ENCODE measurements at places on chromosomes 5 and 9.

DNA sequence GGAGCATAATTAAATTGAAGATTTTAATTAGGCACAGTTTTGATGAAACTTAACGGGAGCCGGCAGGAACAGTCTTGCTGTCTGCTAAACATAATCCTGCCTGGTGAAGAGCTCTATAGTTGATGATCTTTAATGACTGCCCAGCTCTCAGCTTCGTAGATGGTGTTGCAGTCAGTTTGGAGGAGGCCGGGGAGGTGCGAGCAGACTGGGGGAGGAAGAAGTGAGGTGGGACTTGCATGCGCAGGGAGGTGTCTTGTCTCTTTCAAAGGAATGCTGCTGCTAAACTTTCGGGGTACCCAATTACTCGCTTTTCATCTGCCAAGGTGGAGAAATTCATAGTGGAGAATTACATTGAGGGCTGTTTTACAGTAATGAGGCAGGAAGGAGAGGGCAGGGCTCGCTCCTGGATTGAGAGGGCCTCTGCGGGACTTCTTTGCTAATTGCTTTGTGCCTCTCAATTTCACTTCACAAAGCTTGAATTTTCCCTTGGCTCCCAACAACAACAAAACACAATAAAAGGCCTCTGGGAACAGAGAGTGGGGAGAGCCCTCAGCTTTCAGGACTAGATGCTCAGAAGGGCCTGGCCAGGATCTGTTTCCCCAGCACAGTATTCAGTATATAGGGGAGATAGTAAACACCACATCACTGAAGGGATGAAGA, 257.9 kb upstream of the ADRA1B start:
- DNase-seq, result no peak

DNA sequence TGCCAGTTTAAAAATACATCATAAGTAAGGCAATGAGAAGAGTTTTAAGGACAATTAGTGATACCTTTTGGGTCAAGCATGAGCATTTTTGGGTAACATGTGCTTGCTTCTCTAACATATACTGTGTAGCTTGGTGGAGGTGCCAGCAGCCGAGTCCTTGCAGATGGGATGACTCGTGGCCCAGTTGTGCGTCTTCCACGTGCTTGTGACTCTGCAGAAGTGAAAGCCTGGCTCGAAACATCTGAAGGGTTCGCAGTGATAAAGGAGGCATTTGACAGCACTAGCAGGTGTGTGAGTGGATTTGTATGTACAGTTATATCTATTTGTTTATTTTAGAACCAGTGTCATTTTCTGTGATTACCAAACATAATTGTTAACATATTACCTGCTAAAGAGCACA, 18.2 kb downstream of the HMGCR start:
- DNase-seq, result no peak

DNA sequence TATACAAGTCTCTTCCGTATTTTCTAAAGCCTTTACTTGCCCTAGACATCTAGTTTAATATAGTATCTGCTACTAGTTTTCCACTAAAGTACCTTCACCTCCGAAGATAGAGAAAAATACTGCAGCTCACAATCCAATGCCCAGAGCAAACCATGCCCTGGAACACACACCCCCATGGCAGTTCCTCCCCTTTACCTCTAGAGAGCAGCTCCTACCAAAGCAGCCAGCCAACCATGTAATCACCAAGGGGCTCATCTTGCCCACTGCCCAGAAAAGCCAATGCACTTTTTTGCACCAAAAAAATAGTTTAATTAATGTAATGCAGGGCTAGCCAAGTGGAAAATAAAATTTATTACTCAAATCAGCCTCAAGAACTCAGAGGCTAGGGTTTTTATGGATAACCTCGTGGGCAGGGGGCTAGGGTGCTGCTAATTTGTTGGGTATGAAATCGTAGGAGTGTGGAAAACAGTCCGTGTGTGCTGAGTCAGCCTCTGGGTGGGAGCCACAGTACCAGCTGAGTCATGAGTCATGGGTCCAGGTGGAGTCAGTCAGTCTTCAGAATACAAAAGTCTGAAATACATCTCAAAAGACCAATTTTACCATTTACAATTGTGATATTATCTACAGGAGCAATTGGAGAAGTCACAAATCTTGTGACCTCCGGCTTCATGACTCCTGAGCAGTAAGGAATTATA, 120.1 kb upstream of the ACO1 start:
- no peak for DNase-seq

DNA sequence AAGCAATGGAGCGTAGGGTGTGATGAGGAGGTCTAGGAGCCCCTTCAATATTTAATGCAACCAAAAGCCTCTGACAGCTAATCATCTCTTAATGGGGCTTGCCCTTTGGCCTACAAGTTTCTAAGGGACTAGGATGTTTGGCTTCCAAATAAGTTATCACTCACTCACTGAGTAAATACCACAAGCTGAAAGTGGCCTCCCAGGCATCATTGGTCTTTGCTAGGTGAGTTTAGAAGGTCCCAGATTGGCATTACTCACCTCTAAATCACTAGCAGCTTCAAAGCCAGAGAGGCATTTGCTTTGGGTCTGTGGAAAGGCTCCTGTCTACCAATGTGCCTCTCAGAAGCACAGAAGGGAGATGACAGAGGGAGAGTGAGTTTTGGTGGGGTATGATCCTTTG, 344.2 kb downstream of the NTRK2 start:
- DNase-seq, result no peak

GRCh38 chr9:90499761-90500160, 142.9 kb downstream of the DIRAS2 start:
- DNase-seq, result no peak

GRCh38 chr5:68930139-68930538, 163.7 kb upstream of the SLC30A5 start:
- DNase-seq, result no peak

GRCh38 chr9:112174222-112174964, 704 bp downstream of the SUSD1 start:
- peak; percentile 74 for DNase-seq

DNA sequence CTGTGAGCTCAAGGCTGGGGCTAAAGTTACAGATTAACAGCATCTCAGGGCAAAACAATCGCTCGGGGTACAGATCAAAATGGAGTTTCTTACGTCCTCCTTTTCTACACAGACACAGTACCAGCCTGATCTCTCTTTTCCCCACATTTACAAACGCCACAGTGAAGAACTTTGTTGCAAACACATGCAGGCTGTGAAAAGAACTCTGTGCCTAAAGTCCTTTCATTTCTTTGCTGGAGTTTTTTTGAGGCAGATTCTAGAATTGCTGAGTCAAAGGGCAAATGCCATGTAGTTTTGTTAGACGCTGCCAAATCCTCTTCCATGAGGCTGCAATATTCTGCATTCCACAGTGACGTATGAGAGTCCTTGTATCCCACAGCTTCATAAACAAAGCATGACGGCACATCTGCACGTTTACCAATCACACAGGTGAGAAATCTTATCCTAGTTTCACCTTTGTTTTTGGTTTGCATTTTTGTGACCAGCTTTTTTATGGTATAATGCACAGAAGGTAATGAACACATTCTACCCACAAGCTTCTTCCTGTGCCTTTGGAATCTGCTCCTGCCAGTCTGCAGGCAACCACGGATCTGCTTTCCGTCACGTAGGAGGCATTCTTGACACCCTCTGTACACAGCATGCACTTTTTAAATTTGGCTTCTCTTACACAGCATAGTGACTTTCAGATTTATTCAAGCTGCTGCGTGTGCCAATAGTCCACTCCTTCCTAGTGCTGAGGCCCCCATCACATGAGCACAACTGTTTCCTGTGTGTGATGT, 44.6 kb upstream of the LPCAT1 start:
- DNase-seq, result no peak

DNA sequence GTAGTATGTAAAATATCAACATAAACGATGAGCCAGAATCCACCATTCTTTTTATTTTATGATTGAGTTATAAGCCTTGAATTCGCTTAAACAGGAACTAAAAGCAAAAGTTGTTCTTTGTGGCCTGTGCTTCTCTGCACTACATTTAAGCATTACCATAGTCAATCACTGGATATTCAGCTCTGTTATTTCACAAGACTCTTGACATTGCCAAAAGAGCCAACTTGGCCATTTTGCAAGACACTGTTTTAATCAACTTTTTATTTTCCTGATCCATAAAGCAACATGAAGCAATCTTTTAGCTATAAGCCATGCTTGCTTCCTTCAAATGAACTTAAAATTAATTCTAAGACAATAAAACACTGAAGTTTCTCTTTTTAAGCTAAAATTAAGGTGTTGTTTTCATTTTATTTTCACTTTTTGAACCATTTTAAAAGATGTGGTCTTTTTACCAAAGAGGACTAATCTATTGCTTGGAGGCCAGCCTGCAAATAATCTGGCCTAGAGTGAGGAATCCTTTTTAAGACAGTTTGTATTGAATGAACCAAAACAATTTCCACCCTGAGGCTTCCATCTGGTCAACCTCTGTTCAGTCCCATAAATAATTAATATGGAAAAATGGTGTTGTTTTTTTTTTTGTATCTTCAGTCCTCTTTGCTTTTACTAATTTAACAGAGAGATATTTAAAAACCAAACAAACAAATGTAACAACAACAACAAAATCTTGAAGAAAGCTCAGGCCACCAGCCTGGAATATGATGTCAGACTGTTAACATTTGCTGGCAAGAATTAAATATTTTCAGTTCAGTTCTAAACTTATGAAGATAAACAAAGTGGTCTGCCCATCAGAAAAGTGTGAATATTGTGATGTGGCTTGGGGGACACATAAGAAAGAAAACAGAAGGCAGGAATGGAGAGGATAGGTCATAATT, 274.4 kb downstream of the MARCHF11 start:
- no peak for DNase-seq

GRCh38 chr9:82532504-82533180, 530.3 kb downstream of the RASEF start:
- DNase-seq, result no peak

DNA sequence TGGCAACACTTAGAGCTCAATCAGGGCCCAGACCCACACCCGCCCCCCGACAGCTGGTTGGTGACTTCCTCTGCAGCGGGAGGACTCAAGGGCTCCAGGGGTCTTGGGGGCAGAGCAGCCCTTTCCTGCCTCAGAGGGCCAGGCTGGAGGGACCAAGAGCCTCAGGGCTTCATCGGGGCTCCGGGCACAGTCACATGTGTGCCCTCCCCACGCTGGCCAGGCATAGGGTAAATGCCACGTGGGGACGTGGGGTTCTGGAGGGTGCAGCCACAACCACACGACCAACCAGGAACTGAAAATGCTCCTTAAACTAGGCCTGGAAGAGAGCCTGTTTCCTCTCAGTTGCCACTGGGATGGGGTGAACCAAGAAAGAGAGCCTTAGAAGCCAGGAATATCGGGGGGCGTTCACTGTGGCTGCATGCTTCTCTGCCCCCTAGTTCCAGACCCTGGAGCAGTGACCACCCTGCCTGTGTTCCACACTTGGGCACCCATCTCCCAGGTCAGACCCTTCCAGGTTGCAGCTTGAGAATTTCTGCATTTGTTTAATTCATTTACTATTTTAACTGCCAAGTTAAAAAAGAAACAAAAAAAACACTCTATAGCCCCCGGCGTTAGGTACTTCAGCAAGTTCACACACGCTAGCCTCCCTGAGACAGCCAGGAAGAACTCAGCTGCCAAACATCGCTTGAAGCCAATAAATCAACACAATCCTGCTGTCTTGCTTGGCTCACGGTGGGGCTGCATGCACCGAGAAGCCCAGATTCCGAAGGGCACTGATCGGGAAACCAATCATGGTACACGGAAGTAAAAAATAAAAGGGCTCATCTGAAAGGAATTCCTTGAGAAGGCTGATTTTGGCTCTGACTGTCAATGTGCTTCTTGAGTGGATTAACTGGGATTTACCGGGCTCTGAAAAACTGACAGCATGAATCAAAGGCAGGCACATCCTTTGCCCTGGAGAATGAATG, 56.1 kb upstream of the PHYKPL start:
- no peak for DNase-seq

DNA sequence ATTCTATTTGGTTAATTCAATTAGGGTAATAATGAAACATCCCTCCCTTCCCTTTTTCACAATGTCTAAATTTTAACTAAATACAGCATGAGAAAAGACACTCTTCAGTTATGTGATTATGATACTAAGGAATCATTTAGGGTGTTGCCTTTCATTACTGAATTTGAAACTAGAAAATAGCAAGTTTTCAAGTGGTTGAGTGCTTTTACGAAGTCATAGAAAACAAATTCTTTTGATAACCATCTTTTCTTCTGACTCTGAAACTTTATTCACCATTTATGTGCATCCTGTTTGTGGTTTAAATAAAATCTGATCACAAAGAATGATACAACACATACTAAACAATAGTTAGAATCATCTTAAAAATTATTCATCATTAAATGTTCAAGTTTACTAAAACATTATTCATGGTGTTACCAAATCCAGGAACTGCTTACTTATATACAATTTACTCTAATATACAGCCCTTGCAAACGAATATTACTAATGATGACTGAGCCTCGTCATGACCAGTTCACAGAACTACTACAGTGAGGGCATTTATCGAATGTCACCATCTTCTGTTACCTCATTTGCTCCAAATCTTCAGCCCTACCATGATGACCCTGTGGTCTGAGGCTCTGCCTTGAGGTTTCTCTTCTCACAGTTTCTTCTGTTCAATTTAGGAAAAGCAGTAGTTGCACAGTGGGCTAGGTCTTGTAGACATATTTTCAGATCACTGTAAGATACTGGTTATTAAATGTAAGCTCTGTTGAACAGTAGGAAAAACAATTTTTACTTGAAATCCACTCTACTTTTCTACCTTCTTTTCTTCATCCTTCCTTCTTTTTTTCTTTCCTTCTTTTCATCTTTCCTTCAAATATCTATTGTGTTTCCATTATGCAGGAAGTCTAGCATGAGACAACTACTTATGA, 18.3 kb upstream of the IL9 start:
- no peak for DNase-seq

- DNase-seq, result no peak
Measured at GRCh38 chr9:11868795-11869194, 824.4 kb upstream of the TYRP1 start.

GRCh38 chr5:132260714-132261551, 3.4 kb downstream of the PDLIM4 start:
- no peak for DNase-seq

GRCh38 chr5:17255471-17256021, 38.1 kb downstream of the BASP1 start:
- DNase-seq, result no peak

- no peak for DNase-seq
Measured at GRCh38 chr5:65247594-65247993, 234.1 kb downstream of the ADAMTS6 start.

- no peak for DNase-seq
Measured at GRCh38 chr9:98323051-98323830, 67.8 kb upstream of the TBC1D2 start.

DNA sequence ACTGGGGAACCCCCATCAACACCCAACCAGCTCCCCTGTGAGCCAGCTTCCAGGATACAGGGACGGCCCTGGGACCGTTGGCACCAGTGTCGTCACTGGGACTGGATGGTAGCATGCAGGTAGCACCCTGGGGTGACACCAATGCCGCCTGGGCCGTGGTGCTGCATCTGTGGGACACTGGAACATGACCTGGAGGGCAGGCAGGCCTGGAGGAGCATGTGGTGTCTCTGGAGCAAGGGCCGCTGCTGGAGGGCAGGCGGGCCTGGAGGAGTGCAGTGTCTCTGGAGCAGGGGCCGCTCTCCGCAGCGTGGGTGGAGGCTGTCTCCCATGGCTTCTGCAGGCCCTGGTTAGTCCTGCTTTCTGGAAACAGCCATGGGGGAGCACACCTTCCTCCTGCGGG, 13.1 kb downstream of the LPCAT1 start:
- DNase-seq, result no peak

GRCh38 chr5:95817430-95817829, 5.1 kb downstream of the GLRX start:
- no peak for DNase-seq

- no peak for DNase-seq
Measured at GRCh38 chr9:18405240-18405639, 68.7 kb upstream of the ADAMTSL1 start.

All from activated CD4-positive, CD25-positive, alpha-beta regulatory T cell treated with anti-CD3 and anti-CD28 coated beads, Interleukin-2, amount 50 U/mL, for 72 hours (primary cell).